ENCODE measurements at places on chromosomes 7 and 10.

DNA sequence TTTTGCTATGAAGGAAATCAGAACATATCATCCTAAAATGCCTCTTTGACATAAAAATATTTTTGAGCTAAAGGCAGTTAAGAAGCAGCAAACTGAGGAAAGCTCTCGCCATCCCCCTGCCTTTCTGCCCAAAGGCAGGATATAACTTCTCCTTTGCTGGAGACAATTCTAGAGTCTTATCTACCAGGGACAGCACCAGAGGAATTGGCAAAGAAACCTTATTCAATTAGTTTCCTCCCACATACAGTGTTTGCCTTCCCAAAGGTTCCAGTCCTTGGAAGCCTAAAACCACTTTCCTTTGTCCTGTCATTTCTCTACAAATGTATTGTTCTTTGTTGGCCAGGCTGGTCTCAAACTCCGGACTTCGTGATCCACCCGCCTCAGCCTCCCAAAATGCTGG is 33.7 kb downstream of the MASTL start:
- DNase-seq, result no peak

DNA sequence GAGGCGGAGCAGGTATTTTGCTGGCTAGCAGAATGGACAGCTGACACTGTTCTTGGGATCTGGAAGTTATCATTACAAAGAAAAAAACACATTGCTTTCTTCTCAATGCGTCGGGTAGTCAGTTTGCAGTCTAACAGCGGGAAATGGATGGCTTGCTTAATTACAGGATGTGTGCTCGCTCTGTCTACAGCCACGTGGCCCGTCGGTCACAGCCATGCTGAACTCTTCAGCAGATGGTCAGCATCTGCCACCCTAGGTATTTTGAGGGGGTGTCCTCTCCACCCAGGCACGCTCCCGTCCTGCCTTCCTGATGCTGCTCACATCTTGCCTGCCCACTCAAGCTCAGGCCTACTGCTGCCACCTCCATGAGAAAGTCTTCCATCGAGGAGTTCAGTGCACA is 20.4 kb upstream of the INMT start:
- DNase-seq, result no peak

DNA sequence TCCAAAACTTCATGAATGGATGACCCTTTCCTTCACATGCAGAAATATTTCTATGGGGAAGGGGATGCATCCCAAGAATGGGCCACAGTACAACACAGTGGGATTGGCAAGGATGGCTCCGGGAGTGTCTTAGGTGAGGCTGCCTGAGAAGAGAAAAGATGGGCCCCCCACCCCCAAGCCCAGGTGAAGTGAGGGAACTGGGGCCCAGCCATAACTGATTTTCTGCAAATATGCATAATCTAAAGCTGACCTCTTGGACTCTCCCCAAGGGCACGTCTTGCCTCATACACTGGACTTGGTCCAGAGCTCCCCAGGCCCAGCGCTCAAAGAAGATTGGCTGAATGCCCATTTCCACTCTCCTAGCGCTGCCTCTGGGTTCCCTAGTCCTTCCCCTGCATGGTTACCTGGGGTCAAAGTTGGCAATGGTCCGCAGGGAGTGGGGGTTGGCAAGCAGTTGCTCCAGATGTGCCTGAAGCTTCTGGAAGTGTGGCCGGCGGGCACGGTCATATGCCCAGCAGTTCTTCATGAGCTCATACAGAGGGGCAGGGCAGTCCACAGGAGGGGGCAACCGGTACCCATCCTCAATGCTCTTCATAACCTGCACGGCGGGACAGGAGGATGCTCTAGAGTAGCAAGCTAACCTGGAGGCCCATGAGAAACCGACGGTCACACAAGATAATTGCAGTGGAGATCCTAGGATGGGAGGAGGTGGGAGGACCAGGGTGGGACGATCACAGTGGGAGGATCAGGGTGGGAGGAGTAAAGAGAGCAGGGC is 12.3 kb downstream of the ZYX start:
- no peak for DNase-seq

DNA sequence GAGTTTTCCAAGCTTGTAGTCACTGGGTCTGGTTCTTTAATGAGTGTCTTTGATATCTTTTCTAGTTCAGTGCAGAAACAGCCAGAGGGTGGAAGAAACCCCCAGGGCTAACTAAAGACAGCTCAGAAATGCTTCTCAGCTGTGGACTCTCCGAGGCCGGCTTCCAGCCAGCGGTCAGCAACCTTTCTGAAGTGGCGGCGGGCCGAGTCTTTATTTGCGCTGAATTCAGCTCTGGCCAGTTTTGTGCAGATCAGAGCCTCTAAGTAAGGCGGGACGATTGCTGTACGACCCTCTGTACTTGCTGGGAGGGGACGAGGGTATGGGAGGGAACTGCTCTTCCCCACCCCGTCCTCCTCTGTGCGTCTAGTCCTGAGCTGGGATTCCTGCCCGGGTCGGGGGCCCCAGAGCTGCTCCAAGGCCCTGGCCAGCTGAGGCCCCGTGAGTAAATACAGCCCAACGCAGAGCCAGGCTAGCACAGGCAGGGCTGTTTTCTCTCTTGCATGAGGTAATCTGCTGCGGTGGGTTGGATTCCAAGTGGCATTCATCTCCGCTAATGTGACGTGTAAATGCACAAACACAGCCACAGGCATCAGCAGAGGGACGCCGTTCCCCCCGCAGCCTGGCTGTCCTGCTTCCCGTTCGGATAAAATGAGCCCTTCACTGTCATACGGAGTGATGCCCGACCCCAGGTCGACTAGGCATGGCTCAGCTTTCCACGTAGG is 159.8 kb downstream of the PIP4K2A start:
- DNase-seq, result no peak

DNA sequence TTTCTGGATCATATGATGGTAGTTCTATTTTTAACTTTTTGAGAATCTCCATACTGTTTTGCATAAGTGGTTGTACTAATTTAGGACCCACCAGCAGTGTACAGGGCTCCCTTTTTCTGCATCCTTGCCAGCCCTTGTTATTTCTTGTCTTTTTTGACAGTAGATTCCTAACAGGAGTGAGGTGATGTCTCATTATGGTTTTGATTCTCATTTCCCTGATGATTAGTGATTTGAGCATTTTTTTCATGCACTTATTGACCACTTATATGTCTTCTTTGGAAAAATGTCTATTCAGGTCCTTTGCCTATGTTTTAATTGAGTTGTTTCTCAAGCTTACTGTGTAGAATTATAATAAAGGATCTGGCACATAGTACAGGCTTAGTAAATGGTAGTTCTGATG is 238.8 kb upstream of the BMPER start:
- DNase-seq, result no peak

DNA sequence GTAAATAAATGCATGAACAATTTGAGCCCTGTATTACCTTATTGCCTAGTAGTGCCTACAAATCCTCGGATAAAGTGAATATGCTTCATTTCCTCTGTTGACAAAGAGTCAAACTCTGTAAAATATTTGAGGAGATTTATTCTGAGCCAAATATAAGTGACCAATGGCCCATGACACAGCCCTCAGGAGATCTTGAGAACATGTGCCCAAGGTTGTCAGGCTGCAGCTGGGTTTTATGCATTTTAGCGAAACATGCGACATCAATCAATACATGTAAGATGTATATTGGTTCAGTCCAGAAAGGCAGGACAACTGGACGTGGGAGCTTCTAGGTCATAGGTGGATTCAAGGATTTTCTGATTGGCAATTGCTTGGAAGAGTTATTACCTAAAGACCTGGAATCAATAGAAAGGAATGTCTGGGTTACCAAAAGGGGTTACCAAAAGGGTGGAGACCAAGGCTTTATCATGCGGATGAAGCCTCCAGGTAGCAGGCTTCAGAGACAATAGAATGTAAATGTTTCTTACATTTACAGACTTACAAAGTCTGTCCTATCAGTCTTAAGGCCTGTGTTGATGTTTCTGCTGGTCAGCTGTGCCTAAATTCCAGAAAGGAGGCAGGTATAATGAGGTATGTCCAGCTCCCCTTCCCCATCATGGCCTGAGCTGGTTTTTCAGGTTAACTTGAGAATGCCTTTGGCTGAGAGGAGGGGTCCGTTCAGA is 220.1 kb upstream of the FZD1 start:
- DNase-seq, result no peak

- peak; percentile 57 for DNase-seq
Measured at GRCh38 chr7:148042935-148043631, 547.5 kb upstream of the C7orf33 start.

DNA sequence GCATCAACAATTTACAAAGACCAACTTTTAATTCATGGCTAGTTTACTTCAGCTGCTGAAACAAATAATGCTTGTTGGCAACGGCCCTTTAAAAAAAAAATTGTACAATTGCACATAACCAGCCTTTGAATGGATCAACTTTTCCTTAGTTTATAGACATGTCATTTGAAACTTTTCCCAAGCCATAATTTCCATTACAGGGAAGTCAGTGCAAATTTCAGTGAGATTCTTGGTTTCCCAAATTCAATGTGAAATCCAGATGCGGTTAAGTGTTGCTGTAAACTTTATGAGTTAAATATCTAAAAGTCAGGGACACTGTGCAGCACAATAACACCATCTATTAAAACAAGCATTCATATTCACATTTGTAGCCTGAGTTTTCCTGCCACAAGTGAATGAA is 182.2 kb downstream of the JAZF1 start:
- no peak for DNase-seq

DNA sequence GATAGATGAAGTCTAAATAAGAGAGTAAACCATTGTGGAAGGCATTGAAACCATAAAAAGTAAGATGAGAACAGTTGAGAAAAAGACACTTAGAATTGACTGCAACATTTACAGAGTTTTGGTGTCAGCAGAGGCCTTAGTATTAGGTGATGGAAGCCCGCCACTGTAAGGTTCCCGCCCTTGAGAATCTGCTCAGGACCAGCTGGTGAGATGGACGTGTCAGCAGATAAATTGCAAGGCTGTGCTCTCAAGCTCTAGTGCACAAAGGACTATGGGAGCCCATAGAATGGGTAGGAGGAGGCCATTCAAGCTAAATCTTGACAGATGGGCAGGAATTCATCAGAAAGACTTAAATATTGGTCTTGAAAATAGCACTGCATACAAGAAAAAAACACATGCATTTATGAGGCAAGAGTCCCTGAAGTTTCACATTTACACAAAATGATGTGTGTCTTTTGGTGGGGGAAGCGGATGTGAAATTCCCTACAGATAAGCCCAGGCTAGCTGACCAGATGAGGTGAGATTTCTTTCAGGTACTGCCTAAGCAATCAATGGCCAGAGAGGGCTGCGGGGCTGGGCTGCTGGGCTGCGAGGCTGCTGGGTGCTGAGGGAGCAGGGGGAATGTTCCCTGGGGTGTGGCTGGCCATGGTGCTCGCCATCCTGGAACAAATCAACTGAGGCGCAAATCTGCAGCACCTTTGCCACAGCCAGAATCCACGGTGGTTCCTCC is 42.5 kb downstream of the SYPL1 start:
- DNase-seq, result no peak

DNA sequence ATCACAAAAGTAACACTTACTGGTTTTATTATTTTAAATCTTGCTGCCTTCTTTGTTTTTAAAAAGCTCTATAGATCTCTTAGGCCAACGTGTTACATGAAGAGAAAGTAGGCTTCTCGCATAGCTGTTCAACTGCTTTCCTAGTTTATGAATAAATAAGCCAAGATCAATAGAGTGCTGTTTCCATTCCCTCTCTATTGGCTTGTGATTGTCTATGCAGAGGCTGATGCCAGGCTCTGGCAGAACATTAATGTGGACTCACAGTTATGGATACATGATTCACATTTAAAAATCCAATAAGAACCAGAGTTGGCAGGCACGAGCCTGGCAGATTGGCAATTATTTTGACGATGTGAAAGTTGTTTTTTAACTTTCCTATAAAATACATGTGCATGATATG is 137.5 kb downstream of the GNAT3 start:
- DNase-seq, result no peak

DNA sequence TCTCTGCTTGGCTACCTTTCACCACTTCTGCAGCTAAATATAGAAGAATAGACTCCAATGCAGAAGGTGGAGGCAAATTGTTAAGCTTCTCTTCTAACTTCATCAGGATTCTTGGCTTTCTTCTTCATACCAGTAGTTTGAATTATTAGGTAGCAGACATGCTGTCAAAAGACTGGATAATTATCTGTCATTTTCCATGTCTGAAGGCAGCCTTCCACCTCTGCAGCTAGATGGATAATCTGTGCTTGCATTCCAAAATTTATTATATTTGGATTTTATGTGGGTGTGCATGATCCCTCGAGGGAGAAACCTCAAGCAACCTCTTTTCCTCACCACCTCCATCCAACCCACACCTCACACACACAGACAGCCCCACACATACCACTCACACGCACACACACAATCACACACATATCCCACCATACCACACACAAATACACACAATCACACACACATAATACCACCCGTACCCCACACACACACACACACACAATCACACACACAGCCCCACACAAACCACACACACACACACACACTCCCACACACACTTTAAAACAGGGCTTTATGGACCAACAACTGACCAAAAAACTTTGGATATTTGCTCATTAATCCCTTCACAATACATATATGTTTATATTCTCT is 145.0 kb downstream of the C7orf25 start:
- DNase-seq, result no peak

DNA sequence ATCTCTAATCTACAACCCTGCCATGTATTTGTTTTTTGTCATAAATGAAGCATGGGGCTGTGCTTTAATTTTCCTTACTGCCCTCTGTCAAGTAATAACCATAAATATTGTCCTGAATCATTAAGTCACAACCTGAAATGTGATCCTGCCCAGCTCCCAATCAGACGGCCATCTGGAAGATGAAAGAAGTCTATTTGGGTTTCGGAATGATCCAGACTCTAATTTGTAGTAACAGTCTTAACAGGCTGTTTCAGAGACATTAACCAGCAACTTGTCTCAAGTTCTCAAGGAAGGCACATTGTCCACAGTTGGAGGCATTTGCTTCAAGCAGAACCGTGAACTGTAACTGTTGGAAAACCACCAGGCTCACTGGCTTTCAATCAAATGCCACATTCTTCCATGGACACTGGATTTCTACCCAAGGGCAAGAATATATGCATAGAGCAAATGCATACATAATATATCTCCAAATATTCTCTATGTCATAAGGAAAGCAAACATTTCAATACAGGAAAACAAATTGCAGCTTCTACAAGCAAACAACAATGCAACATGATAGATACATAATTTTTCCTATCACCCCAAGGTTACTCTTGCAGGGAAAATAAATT is 405.2 kb upstream of the NPVF start:
- no peak for DNase-seq

GRCh38 chr7:3722396-3722922 is 421.4 kb downstream of the SDK1 start:
- no peak for DNase-seq

GRCh38 chr7:12493863-12494686 is 76.4 kb upstream of the SCIN start:
- no peak for DNase-seq

GRCh38 chr10:84683980-84684740 is 355.8 kb downstream of the CCSER2 start:
- DNase-seq, result no peak

GRCh38 chr7:44447874-44448425 is 42.5 kb downstream of the NUDCD3 start:
- no peak for DNase-seq
